ENCODE measurements at places on chromosomes 4 and X.

- no peak for DNase-seq
These were observed 116.1 kb downstream of the AMMECR1 start for GRCh38 chrX:110201799-110202198.

GRCh38 chr4:28357990-28358389 lies 1497.3 kb downstream of the STIM2 start:
- DNase-seq, result peak; percentile 18

DNA sequence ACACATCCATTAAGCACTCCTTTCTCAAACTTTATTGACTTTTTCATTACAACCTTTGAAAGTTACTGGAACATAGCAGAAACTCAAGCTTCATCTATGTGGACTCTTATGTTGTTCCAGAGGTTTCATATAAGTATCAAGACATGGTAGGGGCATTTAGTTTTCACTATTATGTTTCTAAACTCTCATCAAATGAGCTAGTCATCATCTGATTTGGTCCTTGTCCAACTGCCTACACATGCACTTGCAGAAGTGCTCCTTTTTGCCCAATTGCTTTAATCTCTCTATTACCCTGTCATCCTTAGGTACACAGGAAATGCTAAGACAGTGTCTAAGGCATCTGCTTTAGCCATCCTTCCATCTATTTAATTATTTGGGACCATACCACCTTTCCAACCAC lies 42.2 kb upstream of the EPGN start:
- no peak for DNase-seq

DNA sequence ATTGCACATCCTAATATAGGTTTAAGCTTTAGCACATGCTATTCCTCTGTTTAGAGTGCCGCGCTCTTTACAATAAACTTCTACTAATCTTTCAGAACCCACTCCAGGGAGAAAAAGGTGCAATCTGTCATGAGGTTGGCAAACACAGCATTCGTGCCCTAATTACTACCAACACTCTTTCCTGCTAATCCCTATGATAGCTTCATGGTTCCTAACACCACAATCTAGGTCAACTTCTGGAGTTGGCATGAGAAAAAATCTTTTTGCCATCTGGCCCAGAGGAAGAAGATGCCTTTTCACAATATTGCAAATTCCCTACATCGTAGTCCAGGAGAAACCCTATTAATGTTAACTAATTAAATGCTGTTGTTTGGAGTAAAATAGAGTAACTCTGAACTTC lies 39.6 kb downstream of the TMA16 start:
- no peak for DNase-seq

DNA sequence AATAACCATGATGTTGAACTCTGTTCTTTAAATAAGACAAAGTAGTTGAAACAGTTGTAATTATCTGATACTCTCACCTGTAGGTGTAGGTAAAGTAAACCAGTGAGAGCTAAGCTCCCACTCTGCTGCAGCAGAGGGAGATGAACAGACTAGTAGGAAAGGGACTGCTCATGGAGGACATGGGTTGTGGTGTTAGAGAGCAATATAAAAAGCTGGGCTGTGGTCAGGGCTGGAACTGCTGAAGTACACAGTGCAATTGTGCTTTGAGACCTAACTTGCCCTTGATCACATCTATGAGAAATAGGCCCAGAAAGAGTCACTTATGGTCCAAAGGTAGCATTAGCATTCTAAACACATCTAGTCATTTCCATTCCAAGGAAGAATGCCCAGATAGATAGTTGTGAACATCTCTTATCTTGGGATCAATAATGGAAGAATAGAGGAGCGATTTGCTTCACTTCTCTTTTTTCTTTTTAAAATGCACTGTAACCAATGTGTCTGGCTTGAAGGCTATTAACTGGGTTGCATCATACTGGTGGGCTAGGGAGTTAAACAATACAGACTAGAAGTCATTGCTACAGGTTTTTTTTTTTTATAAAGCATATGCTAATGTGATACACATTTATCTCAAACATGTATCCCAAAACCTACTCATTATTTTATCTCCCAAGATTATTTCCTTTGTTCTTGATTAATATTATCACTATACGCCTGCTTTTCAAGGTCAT lies 251.3 kb upstream of the CENPE start:
- no peak for DNase-seq

DNA sequence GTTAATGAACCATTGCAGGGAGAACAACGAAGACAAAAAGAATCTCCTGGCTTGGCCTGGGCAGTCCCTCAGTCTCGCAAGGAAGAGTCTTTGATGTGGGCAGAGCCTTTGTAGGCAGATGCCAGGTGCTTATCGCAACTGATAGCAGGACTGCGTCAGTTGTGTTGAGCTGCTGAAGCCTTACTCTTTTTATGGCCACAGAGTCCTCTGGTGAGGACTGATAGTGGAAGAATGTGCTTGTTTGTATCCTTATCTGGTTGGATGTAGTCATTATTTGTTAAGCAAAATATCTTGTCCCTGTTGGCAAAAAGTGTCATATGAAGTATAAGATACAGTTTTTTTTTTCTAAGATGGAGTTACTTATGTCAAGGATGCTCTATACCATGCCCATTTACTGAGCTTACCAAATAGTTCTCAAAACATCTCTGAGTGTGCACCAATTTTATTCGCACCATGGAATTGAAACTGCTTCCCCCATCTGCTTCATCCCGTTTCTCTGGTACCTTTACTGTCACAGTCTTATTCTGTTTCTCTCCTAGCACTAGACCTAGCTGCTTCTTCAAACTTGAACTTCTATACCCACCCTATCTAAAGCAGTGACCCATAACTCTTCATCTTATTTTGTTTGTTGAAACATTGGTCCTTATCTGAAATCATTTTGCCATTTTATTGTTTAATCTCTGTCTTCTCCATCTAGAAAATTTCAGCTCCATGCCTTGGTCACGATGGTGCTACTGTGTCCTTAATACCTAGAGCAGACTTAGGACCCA lies 47.0 kb upstream of the SPRY1 start:
- no peak for DNase-seq

DNA sequence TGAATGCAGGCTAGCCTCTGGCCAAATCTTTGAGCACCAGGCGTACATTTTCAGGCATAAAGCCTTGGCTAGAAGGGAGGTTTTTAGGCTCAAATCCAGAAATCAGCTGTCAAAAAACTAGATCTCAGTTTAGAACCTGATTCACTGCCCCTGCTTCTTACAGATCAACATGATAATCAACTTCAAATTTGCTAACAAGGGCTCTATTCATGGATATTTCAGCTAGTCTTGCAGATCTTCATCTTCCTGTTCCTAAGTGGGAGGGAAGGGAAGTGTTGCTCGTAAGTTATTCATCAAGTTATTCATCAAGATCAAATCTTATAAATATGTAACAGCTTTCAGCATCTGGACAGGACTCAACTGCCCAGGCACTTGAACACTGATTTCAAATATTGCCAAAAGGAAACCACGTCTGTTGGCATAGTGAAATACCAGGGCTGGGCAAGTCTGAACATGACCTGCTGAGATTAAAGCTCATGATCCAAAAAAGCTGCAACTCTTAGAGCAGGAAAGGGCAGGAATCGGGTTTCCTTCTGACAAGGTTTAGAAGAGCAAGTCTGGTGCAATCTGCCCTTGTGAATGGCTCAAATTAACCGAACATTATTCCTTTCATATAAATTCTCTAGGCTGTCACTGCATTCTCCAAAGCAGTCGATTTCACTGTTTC lies 200.3 kb downstream of the PDGFC start:
- peak; percentile 23 for DNase-seq

GRCh38 chr4:25703731-25704388 lies 48.2 kb downstream of the SLC34A2 start:
- DNase-seq, result no peak

GRCh38 chr4:5706486-5707290 lies 1.7 kb downstream of the EVC2 start:
- no peak for DNase-seq

GRCh38 chr4:151618858-151619257 lies 141.9 kb downstream of the GATB start:
- DNase-seq, result no peak

GRCh38 chrX:74344280-74344622 lies 40.3 kb downstream of the ZCCHC13 start:
- DNase-seq, result no peak

- peak; percentile 35 for DNase-seq
These were observed 793 bp upstream of the DCUN1D4 start for GRCh38 chr4:51842167-51842553.

Data from femur (tissue), 1 donor.